ENCODE measurements at places on chromosomes 13 and 19. TPM values are rescaled to one million over a fixed set of nuclear protein-coding genes. Genes with fewer than 3 reads are reported as not detected.

DNA sequence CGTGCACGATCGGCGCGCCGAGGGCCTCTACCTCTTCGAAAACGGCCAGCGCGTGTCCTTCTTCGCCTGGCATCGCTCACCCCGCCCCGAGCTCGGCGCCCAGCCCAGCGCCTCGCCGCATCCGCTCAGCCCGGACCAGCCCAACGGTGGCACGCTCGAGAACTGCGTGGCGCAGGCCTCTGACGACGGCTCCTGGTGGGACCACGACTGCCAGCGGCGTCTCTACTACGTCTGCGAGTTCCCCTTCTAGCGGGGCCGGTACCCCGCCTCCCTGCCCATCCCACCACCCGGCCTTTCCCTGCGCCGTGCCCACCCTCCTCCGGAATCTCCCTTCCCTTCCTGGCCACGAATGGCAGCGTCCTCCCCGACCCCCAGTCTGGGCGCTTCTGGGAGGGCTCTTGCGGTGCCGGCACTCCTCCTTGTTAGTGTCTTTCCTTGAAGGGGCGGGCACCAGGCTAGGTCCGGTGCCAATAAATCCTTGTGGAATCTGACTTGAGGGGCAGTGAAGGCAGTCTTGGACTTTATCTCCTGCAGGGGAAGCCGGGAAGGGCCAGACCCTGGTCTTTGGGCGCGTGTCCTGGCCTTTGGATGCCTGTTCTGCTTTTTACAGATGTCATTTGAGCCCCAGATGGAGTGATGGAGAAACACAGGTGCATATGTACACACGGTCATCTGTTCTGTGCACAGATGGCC lies 2.2 kb downstream of the CLEC11A start:
- no peak for DNase-seq

DNA sequence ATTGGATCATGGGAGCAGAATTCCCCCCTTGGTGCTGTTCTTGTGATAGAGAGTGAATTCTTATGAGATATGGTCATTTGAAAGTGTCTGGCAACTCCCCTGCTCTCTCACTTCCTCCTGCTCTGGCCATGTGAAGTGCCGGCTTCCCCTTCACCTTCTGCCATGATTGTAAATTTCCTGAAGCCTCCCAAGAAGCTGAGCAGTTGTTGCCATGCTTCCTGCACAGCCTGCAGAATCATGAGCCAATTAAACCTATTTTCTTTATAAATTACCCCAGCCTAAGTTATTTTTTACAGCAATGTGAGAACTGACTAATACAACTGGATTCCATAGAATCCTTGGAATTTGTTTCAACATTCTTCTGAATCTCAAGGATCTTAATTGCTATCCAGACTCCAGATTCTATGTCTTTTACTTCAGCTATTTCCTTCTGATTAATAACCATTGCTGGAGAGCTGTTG lies 328.1 kb downstream of the SLITRK5 start:
- no peak for DNase-seq

Gene SIGLECL1
- total RNA-seq: not detected

Gene RASL11A
- total RNA-seq: 2.0 TPM

Gene KLF1
- 0.41 TPM for total RNA-seq
